ENCODE measurements at places on chromosomes 13 and 19. TPM values are rescaled to one million over a fixed set of nuclear protein-coding genes. Genes with fewer than 3 reads are reported as not detected.

DNA sequence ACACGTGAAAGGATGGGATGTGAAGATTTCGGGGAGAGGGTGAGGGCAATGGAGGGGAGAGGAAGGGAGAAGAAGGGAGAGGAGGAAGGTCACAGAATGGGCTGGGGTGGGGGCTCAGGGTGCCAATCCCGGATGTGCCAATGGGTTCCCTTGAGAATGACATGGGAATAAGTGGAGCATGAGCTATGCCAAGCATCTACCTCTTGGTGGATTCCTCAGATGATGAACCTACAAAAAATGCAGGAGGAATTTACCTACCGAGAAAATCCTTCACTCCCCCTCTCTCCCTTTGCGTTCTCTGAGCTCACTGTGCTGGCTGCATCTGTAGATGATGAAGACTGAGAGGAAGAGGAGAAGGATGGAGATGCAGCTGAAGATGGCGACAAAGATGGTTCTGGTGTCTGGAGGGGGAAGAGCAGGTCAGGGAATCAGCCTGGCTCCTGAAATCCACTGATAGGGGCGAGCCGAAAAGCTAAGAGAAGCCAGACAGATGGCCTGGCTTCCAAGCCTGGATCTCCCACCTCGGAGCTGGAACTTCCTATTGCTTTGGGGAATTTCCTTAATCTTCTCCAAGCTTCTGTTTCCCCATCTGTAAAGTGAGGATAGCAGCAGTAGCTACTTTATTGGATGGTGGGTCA lies 21.6 kb downstream of the VSTM1 start:
- DNase-seq = no peak

DNA sequence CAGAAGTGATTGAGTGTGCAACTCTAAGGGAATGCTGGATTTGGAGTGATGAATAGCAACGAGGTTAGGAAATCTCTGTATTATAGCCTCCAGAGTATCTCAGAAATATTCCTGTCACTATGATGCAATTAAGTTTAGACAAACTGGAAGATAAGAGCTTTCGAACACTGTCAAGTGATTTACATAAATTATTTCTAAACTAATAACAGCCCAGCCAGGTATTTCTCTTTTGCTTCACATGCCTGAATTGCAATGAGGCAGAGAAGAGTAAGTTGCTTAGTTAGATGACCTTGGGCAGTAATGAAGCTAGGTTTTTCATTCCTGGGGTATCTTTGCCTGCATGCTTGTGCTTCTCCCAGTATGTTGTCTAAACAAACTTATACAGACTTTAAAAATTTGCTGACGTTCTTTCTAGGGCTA lies 134.5 kb downstream of the LMO7 start:
- DNase-seq = peak; percentile 56

DNA sequence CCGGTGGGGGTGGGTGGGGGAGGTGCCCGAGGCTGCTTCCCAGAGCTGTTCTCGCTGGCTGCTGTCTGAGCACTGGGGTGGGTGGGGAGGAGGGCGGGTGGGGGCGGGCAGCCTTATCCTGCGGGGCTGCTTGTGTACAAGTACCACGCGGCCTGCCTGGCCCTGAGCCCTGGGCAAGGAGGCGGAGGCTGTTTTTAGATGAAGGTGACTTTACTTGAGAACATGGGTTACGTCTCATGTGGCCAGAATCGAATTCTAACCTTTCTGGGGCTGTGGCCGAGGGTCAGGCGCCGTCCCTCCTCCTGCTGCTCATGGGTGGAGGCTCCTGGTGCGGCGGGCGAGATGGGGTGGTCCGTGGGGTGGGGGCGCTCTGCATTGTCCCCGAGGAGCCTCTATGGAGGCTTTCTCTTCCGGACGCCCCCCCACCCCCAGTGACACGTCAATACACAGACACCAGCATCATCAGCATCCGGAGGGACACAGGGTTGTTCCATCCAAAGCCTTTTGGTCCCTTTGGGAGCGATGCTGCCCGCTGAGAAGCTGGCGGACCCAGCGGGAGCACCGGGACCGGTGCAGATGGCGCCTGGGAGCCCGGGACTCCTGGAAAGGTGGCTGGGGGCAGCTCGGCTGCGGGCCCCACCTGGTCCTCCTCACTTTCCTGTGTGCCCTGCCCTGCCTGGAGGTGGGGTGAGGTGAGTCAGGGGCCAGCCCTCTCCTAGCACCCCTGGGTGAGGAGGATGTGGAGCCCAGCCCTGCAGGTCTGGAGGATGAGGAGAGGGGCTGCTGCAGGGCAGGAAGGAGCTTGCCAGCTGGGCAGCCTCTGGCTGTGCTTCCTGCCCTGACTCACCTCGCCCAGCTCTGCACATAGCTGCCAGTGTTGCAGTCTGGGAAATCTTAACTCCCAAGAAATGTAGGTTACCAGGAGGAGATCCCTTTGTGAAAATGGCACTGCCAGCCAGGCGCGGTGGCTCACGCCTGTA lies 3.4 kb downstream of the BSG start:
- DNase-seq = peak; percentile 52

The UBE2L5 gene
- polyA plus RNA-seq = 0.17 TPM

- peak; percentile 72 for DNase-seq
Observed at GRCh38 chr19:12676384-12676792, 5.3 kb downstream of the DHPS start.

Measured in fibroblast of lung (primary cell).